ENCODE measurements at places on chromosomes 2 and 18.

DNA sequence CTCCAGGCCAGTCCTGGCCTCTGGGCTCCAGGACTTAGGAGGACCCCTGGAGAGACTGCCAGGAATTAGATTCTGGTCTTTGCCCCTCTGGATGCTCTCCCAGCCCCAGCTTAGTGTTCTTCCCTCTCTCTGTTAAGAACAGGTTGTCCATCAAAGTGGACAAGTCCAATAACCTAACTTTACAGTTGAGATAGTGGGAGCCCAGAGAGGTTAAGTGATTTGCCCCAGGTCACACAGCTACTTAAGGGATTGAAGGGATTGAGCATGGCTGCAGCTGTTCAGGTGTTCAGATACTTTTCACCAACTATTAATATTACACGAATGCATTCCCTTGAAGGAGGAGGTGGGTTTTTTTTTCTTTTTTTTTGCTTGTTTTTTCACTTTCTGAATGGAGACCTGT, 57.6 kb downstream of the EDAR start:
- no peak for DNase-seq

GRCh38 chr2:60376252-60376651, 177.2 kb downstream of the BCL11A start:
- DNase-seq = no peak

- no peak for DNase-seq
Measured at GRCh38 chr18:74291472-74291770, 342 bp downstream of the CYB5A start.

GRCh38 chr2:120712180-120712681, 23.4 kb upstream of the GLI2 start:
- DNase-seq = no peak

DNA sequence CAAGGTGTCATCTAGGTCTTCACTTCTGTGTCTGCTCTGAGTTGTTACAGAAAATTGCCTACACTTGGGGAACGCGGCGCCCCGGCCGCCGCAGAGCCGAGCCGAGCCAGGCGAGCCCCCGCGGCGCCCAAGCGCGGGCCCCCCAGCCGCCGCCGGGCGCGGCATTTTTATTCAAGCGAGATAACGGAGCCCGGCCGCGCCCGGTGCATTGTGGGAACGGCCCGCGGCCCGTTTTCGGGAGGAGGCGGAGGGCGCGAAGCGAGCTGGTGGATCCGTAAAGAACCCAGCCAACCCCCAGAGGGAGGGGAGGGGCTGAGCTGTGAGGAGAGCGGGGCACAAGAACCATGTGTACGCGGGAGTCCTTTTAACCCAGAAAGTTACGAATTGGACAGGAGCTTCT, 191.8 kb downstream of the FTCDNL1 start:
- peak; percentile 9 for DNase-seq

- no peak for DNase-seq
Measured at GRCh38 chr18:7711495-7711894, 144.4 kb downstream of the PTPRM start.

DNA sequence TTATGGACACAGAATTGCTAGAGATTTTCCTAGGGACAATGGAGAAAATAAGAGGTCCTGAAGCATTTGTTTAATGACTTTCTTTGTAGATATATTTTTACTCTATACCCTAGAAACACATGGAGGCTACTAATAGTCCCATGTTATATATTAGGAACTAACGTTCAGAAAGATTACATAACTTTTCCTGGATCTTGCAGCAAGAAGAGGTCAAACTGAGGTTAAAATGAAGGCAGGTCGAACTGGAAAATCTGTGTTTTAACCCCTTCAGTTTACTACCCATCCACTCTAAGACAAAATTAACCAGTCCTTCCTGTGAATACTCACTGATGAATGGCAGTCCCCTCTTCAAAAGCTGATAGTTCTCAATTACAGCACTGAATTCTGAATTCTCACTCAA, 1415.8 kb upstream of the CELF4 start:
- DNase-seq = no peak

GRCh38 chr2:217186668-217187159, 326.9 kb upstream of the TNP1 start:
- no peak for DNase-seq

- no peak for DNase-seq
Measured at GRCh38 chr2:145994910-145995309, 1475.0 kb upstream of the ZEB2 start.

GRCh38 chr18:45686891-45687611, 36.9 kb upstream of the SLC14A1 start:
- no peak for DNase-seq

- DNase-seq = no peak
Measured at GRCh38 chr18:36729197-36729596, 99.6 kb downstream of the TPGS2 start.

DNA sequence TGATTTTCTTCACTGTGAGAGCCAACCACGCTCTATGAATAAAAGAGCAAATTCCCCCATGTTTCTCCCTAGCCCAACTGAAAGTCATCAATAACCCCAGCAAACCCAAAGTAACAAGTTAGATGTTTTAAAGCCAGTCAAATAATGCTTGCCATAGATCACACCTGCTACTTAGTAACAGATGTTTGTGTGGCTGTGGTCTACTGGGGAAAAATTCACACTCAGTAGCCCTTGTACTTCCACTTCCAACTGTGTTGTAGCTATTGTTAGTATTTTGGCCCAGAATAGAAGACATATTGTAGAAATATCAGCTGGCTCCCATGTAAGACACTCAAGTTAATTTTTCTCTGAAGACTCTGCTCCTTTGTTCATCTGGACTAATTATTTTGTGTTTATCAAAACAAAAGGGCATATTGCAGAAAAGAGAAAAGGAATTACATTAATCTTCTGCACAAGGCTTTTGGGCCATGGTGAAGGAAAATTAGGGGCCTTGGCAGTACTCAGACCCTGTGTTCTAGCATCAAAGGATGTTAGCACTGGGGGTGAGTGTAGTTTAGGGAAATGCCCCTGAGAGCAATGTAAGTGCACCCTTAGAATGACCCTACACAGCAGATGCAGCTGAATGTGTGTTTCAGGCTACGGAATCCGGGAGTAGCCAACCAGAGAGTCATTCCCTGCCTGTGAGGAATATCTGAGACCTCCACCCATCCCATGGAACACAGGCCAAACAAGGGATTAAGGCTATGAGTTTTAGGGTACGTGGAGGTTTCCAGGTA, 521.9 kb downstream of the EPHA4 start:
- no peak for DNase-seq

- DNase-seq = no peak
Measured at GRCh38 chr2:54522624-54523281, 66.6 kb downstream of the SPTBN1 start.

- DNase-seq = no peak
Measured at GRCh38 chr18:56716692-56717146, 65.6 kb downstream of the WDR7 start.

DNA sequence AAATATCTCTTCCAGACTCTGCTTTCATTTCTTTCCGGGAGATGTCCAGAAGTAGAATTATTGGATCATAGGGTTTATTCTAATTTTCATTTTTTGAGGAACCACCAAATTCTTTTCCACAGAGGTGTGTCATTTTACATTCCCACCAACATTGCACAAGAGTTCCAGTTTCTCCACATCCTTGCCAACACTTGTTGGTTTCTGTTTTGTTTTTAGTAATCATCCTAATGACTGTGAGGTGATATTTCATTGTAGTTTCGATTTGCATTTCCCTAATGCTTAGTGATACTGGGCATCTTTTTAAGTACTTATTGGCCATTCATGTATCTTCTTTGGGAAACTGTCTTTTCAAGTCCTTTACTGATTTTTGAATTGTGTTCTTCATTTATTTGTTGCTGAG, 513.1 kb downstream of the PARD3B start:
- DNase-seq = no peak

DNA sequence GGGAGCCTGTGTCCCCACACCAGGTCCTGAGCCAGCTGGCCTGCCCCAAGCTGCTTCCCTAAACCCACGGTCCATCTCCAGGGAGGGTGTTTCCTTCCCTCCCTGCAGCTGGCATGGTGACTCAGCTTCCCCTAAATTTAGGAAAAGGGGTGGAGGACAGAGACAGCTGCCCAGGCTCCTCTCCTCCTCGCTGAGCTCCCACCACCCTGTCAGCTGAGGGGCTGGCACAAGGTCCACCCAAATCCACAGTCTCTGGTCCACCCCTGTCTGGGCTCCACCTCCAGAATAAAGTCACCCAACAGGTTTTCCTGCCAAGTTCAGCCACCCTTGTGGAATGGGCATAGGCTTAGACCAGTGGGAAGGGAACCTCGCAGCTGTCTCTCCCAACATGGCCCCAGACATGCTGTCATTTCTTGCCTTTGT, 156.5 kb downstream of the TNS1 start:
- DNase-seq = no peak

DNA sequence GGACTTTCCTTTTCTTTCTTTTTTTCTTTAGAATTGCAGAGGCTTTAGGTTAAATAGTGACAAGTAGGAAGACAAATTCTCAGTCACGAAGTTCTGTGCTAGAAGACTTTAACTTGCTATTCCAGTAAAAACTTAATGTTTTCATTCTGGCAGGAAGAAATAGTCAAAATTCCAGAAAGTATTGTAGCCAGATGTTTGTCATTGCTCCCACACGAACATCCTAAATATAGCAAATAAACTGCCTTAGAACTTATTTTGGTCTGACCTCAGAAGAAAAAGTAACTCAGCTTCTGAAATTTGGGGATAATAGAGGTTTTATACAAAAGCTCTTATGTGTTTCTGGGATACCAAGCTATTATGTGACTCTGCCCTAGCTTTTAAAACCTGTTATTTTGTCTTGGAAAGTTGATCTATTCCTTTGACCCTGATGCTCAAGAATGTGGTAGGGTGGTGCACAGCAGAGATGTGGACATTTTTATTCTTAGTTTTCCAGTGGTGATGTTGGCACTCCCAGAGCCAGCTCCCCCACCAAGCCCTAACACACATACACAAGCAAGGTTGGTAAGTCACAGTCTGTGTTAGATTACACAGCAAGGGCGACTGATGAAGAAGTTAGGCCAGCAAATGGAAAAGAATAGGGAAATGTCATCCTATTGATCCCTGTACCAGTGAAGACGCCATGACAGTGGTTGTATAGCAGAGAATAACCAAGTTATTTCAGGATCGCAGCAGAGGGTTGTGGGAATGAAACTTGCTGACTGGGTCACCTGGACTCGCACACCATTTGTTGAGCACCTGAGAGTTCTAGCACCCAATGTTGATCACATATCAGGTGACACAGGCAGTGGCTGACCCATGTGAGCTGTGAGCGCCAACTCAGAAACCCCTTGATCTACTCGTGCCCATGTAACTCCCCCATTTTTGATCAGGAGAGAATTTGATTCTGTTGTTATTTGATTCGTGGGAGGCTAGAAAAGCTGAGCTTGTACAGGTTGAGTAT, 23.7 kb downstream of the FARP2 start:
- peak; percentile 53 for DNase-seq

GRCh38 chr2:232321156-232321816, 57.3 kb upstream of the ALPP start:
- DNase-seq = no peak

Data from hepatic stellate cell (primary cell).